ENCODE measurements at places on chromosomes 3 and 15.

- DNase-seq: no peak
Measured at GRCh38 chr15:41180206-41180789, 50.3 kb downstream of the EXD1 start.

- no peak for DNase-seq
Measured at GRCh38 chr3:134059035-134059601, 29.4 kb upstream of the SLCO2A1 start.

- DNase-seq: no peak
Measured at GRCh38 chr3:41683666-41684350, 278.1 kb downstream of the ULK4 start.

GRCh38 chr3:65596571-65597225, 442.0 kb downstream of the MAGI1 start:
- no peak for DNase-seq

- no peak for DNase-seq
Measured at GRCh38 chr15:35667908-35668307, 121.9 kb upstream of the DPH6 start.

DNA sequence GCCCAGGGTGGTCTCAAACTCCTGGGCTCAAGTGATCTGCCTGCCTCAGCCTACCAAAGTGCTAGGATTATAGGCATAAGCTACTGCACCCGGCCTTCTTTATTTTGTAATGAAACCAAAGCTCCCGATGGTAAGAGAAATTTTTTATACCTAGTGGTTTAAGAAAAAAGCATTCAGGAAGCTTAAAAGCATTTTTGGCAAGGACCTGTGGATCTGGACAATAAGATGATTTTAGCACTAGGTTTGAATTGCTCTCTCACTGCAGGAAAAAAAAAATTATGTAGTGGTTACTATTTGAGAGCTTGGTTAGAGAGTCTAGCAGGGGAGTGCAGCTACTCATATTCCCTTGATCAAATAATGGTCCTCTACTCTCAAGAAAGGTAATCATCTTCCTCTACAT, 64.9 kb upstream of the PIK3R4 start:
- no peak for DNase-seq

DNA sequence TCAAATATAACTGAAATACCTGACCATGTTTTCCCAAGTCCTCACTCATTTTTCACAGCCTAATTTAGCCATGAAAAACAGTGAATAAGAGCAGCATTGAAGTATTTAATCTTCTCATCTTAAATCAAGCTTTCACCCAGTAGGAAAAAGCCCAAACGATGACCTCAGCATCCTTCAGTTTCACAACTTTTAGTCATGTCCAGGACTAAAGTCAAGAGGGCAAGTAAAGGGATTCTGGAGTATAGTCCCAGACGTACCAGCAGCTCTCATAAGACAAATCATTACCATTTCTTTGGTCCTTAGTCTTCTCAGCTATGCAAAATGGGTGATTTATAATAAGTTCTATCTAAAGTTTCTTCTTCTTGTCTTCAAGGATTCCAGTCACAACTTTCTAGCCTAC, 237.3 kb downstream of the IL5RA start:
- DNase-seq: no peak

DNA sequence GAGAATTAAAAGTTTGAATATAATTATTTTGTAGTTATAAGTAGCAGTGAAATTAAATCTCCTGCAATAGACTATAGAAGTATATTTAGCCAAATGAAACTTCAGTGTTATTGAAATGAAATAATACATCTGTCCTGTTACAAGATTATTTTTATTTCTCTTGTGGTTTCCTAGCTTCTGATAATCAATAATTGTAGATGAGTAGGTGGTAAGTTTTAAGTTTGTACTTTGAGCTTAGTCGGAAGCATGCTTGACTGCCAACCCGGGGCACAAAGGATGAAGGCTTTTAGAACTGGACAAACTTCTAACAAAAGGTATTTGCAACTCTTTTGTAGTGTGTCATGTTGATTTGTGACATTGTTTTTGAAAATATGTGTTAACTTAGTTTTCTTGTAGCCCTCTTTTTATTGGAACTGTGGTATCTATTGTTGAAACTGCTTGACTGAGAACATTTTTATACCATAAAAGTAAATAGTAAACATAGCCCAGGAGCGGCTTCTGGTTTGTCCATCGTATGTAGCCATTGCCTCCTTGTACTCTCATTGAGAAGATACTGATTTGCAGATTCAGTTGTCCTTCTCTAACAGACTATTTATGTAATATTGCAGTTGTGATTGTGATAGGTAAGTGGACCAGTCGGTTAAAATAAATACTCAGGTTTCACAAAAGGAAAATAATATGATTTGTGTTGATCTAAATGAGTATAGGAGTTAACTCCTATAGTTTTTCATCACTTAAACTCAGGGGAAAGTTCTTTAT, 2.9 kb downstream of the CTNNB1 start:
- no peak for DNase-seq

DNA sequence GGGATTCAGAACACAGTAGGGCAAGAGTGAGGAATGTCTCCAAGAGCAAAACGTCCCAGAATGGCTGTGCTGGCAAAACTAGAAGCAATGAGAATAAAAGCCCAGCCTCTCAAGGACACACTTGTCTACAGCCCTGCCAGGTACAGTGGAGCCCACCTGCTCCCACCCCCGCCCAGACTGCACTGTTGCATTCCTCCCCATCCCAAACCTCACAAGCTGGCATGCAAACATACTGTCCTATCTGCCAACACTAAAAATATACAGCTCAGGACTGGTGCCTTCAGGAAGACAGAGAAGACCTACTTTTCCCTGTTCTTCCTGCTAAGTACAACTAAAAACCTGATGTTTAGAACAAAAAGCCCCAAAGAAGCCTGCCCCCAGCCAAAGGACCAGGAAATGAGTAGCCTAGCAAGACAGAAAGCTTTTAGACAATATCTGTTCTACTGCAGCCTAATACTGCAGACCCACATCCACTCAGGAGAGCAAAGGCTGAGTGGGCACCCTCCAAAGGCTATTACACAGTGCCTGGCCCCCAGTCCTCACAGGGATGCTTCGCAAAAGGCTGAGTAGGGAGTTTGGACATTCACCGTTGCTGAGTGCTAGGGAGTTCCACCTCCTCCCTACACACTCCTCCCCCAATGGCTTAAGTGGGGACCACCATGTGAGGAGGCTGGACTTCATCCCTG, 13.5 kb downstream of the OCA2 start:
- no peak for DNase-seq

GRCh38 chr3:122513386-122514122, 1.2 kb downstream of the KPNA1 start:
- no peak for DNase-seq

GRCh38 chr3:59425942-59426341, 376.1 kb upstream of the CFAP20DC start:
- DNase-seq: peak; percentile 20

DNA sequence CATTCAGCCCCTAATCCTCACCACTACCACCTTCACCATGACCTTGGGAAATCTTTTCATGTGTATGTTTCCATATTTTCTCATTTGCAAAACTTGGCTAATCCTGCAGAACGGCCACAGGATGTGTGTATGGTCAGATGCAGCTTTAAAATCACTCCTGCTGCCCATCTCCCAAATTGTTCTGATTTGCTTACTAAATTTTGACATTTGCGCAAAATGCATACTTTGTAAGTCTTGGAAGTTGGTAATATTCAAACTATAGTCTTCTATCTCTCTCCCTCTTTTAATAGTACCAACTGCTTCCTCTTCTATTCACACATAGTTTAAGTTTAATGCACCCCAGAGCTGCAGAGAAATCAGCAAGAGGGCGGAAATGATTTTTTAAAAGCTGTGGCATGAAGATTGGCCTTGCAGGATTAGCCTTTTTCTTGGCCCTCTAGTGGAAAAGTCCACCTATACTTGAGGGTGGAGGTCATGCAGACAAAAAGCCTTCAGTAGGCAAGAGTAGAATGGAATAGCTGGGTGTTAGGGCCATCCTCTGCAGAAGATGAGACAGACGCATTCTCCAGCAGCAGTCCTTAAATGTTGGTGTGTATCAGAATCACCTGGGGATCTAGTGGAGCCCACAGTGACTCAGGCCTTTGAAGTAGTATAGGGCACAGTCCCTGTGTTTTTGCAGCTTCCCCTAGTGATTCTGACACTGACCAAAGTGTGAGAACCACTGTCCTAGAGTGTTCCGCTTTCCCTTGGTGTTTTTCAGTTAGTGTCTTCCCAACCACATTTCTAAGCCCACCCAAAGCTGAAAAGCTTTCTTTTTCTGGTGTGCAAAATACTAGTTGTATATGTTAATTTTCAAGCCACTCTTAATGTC, 181.7 kb downstream of the CHST2 start:
- no peak for DNase-seq

DNA sequence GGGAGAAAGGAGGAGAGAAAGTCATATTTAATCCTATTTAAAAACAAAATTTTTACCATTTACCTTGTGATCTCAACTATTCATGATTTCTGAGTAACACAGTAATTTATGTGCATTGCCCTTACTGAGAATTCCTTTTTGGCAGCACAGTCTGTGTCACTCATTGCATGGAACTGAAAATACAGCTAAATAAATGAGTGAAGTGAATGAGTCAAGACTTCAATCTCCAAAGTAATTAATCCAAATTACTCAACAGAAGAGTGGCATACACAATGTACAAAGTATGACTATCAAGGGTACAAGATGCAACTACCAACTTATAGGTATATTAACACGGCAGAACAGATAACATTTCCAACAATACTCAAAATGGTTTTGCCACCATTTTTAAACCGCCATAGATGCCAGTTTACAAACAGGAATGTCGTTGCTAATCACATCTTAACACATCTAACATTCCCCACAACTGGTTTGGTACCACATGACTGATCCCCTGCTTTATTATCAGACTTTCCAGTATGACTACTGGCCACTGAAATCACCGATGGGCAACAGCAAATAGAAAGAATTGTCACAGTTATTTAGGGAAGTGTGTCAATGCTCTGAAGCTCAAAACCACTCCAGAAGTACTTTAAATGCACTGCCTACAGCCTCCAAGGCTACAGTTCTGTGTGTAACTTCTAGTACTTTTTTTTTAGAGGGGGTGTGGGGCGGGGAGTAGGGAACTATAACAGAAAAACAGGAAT, 410.4 kb downstream of the SHQ1 start:
- DNase-seq: no peak

DNA sequence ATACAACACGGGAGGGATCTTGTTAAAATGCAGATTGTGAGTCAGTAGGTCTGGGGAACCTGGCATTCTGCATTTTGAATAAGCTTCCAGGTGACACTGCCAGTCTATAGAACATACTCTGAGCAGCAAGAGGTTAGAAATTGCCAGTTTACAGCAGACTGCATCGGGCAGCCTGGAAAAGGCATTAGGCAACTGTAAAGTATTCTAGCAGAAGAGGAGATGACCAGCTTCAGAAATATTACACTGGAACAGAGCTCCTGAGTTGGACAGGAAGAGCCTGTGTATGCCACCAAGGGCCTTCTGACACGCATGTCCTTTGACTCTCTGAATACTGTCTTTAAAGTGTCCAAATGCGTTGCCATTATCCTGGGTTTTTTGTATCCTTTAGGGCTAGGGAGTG, 2.5 kb upstream of the ACAN start:
- no peak for DNase-seq

DNA sequence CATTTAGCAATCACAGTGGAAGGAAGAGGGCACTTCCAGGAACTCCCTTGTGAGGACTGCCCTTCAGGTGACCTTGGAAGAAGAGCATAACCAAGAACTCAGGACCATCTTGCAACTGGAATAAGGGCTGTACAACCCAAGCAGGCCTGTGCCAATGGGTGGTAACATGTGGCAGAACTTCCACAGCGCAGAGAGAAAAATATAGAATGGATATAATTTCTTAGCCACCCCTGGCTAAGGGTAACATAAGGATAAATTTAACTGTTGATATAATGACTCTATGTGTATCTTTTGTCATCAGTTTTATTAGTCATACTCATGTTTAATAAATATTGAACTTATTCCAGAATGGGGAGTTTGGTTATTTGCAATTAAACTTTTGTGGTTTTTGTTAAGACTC, 13.4 kb upstream of the MFSD1 start:
- no peak for DNase-seq

GRCh38 chr3:129077222-129077621, 16.6 kb downstream of the GP9 start:
- no peak for DNase-seq

GRCh38 chr3:109984976-109985375, 647.6 kb upstream of the DPPA4 start:
- no peak for DNase-seq

DNA sequence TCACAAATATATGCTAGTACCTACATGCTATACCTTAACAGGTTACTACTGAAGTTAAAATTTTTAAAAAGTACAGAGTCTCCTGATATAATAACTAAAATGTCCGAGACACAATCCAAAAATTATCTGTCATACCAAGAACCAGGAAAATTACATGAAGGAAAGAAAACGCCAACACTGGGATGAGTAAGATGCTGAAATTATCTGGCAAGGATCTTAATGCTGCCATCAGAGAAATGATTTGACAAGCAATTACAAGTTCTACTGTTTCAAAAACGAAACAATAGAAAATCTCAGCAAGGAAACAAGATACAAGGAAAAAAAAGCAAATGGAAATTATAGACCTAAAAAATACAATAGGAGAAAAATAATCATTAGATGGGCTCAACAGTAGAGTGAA, 92.5 kb downstream of the UBE3A start:
- DNase-seq: no peak

DNA sequence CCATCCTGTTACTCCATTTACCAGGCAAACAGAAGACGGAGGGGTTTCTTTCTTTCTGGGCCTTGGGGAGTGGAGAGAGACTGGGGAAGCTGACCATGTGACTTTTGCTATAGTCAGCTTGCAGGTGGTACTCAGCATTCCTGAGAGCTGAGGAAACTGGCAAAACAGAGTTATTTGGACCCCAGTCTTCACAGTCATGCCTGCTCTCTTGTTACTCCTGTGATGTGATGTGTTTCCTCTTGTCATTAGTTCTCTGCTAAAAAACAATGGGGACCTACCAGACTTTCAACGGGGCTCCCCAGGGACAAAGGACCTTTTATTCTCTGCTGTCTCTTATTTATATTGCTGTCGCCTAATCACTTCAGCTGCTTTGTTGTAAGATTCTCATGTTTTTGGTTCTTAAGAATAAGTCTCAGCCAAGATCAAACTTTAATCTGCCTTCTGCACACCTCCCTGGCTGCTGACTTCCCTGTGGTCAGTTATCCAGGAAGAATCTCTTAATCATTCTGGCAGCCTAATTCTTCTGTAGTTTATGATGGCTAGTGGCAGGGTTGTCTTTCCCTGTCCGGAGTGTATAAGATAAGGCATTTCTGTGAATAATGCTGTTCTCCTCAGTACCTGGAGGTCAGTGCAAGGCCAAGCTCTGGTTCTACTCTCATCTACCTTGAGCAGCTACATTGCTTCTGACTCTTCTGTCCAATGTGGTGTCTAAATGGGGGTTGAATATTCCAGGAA, 8.8 kb downstream of the STARD9 start:
- no peak for DNase-seq

- DNase-seq: no peak
Measured at GRCh38 chr3:184377374-184377773, 633 bp downstream of the THPO start.

GRCh38 chr3:133410191-133410892, 10.5 kb downstream of the BFSP2 start:
- no peak for DNase-seq

DNA sequence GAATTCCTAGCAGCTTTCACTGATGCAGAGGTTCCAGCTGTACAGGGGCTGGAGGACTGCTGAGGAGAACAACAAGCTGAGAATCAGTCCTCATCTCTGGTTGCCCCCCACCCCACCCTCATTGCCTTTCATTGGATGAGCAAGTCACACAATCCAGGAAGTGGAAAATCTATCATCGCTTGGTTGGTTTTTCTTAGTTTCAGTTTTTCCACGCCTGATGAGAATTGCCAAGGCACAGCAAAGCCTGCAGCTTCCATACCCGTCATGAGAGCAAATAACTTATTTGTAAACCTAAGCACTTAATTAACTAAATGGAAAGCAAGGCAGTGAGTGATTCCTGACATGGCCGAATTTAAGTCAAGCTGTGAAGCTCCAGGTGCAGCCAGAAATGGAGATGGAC, 21.4 kb upstream of the LIPC start:
- DNase-seq: peak; percentile 16

Measured in stimulated activated CD8-positive, alpha-beta memory T cell treated with anti-CD3 and anti-CD28 coated beads, Interleukin-12 subunit alpha, Interleukin-12 subunit beta, amount 100 ng/mL, for 1 hour (primary cell).